Left ventricle myocardium inferior (tissue), 1 donor: ENCODE measurements at places on chromosomes 7 and 10. TPM values are rescaled to one million over a fixed set of nuclear protein-coding genes. Genes with fewer than 3 reads are reported as not detected.

DNA sequence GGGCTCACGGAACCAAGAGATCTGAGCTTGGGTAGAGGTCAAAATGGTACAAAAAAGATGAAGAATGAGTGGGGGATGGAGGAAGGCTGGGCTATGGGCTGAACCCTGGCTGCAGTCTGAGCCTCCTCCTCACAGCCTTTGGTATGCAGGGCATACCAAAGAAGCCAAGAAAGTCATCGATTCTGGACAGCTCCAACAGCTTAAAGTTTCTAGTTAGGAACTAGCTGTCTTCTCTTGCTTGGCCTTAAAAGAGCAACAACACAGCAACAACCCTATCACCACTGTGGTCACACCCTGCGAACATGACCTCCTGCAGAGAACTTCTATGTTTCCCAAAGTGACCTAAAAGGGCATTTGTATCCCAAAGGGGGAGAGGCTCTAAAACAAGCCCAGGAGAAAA is 126.1 kb upstream of the EFCAB10 start:
- DNase-seq: no peak

- DNase-seq: no peak
These were observed 56.8 kb downstream of the AUTS2 start for GRCh38 chr7:69654849-69655707.

- peak; percentile 20 for DNase-seq
These were observed 49.3 kb downstream of the PPP1R17 start for GRCh38 chr7:31735991-31736982.

DNA sequence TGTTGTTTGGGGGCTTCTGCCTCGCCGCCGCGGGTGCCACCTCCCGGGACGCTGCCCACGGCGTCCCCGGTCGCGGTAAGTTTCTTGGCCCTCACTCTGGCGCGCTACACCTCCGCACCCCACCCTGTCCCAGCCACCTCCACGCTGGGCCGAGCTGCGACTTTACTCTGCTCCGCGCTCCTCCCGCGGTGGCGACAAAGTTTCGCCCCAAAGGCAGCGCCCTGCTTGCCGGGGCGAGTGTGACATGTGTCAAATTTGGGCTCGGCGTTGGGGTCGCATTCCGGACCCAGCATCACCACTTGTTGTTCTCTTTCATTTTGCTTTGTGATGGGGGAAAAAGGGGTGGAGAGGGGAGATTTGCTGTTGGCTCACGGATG is 167.7 kb upstream of the PPP1R3A start:
- peak; percentile 26 for DNase-seq

GRCh38 chr10:117968354-117969182 is 78.2 kb downstream of the RAB11FIP2 start:
- no peak for DNase-seq

GRCh38 chr10:74674927-74675326 is 151.5 kb upstream of the KAT6B start:
- DNase-seq: no peak

GRCh38 chr7:80889525-80889924 is 29.3 kb downstream of the SEMA3C start:
- DNase-seq: no peak

DNA sequence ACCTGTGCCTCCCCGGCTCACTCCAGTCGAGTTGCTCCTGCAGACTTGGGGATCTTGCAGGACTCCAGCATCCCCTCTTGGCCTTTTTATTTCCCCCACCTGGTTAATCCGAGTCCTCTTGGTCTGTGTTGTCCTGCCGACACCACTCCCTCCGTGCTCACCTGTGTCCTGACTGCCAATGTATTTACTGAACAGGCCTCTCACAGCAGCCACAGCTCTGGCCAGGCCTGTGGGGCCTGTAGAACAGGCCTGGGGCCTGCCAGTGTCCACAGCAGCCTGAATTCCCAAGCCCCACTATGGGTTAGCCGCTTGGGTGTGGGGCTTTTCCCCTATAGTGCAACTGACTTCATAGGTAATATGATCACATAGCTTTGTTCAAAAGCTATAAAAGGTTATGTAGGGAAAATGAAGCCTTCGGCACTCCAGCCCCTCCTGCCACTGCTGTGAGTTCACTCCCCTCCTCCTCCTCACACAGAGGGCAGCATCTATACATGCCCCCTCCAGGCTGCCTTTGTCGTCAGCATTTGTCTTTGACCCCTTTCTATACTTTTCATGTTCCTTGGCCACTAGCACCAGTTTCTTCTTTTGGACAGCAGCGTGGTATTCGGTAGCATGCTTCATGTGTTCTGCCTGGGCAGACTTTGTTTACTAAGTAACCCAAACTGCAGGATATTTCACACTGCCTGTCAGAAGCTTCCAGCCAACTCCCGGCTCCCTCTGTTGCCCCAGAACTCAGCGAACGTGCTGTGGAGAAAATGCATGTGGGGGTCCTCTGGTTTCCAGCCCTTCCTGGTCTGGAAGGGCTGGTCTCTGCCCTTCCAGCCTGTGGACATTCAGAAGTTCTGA is 46.1 kb downstream of the ZNF467 start:
- DNase-seq: no peak

DNA sequence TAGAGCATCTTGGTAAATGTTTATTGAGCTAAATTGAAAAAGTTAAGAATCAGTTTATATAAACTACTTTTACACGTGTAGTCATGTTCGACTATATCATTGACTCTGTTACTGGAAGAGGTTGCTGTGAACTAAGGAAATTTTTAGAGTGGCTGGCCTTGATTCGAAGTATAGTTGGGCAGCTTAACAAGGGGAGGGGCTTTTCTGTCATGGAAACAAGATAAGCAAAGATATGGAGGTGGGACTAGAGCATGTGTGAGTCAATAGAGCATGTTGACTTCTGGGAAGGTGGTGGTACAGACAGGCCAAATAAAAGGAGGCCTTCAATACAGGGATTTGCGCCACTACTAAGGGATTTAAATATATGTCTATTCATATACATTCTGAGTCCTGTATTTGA is 7.6 kb downstream of the ATP5F1C start:
- DNase-seq: no peak

GRCh38 chr7:136530831-136531230 is 337.6 kb upstream of the CHRM2 start:
- DNase-seq: no peak

GRCh38 chr10:132143162-132143561 is 43.6 kb upstream of the DPYSL4 start:
- DNase-seq: no peak

DNA sequence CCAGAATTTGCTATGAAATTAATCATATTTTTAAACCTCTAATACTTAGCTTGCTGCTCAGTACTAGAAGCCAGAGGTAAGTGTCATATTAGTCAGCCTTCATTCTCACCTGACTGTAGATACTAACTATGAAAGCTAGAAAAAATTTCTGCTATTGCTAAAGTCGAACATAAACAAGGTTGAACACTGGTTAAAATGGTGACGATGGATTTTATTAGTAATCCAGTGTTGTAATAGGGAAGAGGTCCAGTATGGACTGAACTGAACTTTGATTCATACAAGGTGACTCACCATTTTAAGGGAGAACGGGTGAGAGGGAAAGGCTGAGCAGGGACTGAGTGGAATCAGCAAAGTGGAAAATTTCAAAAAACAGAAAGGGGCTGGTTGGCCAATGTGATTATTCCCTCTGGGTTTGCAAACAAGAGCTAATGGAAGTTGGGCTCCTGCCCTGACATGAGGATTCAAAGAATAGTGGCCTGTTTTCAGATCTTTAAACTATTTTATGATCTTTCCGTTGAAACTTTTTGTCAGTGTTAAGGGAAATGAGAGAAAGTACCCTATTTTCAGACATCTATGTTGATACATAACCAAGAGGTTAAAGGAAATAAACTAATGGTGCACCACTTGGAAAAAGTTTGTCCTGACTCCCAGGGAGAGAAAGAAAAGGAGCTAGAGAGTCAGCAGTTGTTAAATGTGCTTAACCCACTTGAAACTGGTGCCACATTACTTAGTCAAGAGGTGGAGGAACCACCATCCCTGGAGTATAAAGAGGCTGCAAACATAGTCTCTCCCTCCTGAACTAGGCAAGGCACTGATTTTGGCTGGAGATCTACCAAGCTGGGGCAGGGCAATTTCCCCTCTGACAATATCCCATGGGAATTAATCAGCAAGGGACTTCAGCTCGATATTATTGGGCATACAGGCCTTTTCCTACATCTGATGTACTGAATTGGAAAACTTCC is 15.3 kb upstream of the AKR1C1 start:
- DNase-seq: no peak

- no peak for DNase-seq
These were observed 206.8 kb downstream of the CUX1 start for GRCh38 chr7:102024005-102024768.

GRCh38 chr7:146937836-146938235 is 821.2 kb downstream of the CNTNAP2 start:
- no peak for DNase-seq

- DNase-seq: no peak
These were observed 92.1 kb downstream of the PPP1R3C start for GRCh38 chr10:91540733-91541132.

DNA sequence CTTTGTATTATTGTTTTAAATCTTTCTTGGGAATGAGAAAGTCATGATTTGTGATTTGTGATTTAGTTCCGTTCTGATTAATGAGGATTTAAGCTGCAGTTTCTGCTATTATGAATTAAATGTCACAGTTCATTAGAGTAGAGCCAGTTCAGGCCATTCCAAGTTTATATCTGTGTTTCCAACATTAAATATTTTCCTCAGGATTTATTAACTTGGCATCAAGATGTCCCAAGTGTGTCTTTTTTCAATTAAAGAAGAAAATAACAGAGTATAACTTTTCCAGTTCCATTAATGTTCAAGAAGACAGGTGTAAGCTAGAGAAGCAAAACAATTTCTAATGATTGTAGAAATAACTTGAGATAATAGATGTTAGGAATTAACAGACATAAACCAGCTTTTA is 1183.2 kb upstream of the CELF2 start:
- DNase-seq: no peak

GRCh38 chr10:60167050-60167449 is 222.6 kb downstream of the ANK3 start:
- DNase-seq: no peak

- DNase-seq: peak; percentile 91
These were observed at the start of gene YWHAG for GRCh38 chr7:76358481-76359110. Gene YWHAG, minus strand, starts transcription at chr7:76358991. Its CDS starts 183 bp downstream, at chr7:76358808.

DNA sequence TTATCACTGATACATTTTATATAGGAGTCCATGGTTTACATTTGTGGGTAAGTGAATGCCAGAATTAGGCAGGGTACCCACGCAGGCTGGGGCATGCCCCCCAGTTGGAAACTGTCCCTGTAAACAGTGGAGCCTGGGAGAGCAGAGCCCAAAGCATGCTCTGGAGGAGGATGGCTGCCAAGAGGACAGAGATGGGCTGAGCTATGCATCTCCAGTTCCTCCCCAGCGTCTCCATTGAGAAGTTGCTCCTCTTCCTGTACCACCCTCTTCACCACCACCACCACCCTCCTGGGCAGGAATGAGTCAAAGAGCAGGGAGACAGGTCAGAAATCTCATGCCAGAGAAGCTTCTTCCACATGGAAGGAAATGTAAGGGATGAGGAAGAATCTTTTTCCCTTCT is 67.7 kb upstream of the KMT2E start:
- no peak for DNase-seq

DNA sequence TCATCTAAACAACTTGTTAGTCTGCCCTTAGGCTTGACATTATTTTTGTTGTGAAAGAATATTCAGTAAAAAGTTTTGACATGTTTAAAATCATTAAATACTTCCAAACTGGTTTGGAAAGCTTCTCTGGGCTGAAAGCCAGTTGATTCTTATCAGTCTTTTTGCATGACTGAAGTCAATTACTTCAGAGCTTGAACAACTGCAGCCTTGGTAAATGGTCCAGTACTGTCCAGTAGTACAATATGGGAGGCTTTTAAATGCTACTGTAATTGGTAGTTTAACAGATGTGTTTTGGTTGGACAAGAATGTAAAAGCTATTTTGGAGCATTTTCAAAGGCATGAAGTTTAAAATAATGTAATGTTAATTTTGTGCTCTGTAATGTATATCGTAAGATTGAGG is 103.4 kb downstream of the SDK1 start:
- DNase-seq: no peak

GRCh38 chr7:129494041-129494440 is 8.3 kb upstream of the SMKR1 start:
- DNase-seq: no peak

The SYT15B gene
- 0.93 TPM for total RNA-seq

The LEP gene
- 0.14 TPM for total RNA-seq

The OR9A2 gene
- not detected for total RNA-seq

The IL2RA gene
- 2.3 TPM for total RNA-seq

The PARP12 gene
- total RNA-seq: 16.4 TPM

The NOC3L gene
- total RNA-seq: 10.0 TPM

The SPDYE18 gene
- total RNA-seq: not detected

The MYO1G gene
- 0.77 TPM for total RNA-seq

The NOS3 gene
- total RNA-seq: 12.6 TPM
